ENCODE measurements at places on chromosomes 2 and 18.

GRCh38 chr2:162581959-162582798 is 238.2 kb downstream of the GCA start:
- no peak for DNase-seq

- DNase-seq: no peak
Observed at GRCh38 chr2:145055651-145056050, 535.7 kb upstream of the ZEB2 start.

- no peak for DNase-seq
Observed at GRCh38 chr2:46521215-46521683, 41.9 kb downstream of the TMEM247 start.

- DNase-seq: no peak
Observed at GRCh38 chr18:35408843-35409261, 31.7 kb upstream of the ZNF396 start.

- DNase-seq: no peak
Observed at GRCh38 chr18:79798999-79799370, 1.2 kb downstream of the KCNG2 start.

GRCh38 chr2:241195506-241196130 is 7.1 kb downstream of the ANO7 start:
- DNase-seq: no peak

DNA sequence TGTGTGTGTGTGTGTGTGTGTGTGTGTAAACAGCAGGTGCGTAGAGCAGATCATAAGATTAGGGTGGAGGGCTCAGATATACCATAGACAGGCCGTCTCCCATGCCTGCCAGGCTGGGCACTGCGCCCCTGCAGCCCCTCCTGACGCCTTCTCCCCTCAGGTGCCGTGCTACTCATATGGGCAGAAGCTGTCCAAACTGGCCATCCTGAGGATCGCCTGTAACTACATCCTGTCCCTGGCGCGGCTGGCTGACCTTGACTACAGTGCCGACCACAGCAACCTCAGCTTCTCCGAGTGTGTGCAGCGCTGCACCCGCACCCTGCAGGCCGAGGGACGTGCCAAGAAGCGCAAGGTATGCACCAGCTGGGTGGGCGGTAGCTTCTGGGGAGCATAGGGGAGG is 10.0 kb downstream of the ATOH8 start:
- DNase-seq: no peak

GRCh38 chr2:12259493-12259892 is 457.2 kb upstream of the TRIB2 start:
- no peak for DNase-seq

DNA sequence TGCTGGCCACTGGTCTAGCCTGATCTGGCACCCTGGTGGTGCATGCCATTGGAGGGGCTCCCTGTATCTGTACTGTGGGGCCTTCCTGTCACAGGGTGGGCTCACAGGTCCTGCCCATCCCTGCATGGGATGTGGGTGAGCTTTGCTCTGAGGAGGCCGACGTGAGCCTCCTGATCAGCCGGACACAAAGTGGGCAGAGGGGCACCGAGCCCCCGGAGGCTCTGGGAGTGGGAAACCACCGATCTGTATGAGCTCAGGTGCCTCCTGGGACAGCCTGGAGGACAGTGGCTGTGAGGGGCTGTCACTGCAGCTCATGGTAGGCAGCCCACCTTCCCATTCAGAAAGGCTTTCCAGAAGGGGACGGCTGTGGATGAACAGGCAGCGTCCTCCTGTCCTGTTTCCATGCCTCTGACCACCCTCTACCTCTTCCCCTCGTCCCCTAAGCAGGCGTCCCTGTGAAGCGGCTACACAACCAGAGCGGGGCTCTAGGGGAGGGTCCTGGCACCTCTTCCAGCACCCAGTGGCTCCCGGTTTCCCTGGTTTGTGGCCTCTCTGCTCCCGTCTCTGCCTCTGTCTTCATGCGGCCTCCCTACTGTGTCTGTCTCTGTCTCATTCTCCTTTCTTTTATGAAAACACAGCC is 112.5 kb upstream of the OTOS start:
- DNase-seq: no peak

GRCh38 chr18:47829831-47830230 is 100.6 kb downstream of the SMAD2 start:
- DNase-seq: no peak

GRCh38 chr2:221461901-221462300 is 110.2 kb downstream of the EPHA4 start:
- DNase-seq: no peak

DNA sequence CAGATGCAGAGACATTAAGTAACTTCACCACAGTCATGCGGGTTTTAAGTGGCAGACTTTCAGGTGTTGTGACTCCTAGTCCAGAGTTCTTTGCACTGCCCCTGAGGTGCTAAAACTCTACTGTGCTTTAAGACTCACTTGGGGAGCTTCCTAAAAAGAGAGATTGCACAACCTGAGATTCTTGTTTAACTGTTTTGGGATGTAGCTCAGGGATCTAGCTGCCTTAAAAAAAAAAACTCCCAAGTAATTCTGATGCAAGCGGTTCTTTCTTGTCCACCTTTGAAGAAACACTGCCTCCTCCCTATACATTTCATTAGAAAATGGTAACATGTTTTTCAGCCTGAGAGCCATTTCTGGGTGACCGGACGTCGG is 13.0 kb downstream of the IL37 start:
- DNase-seq: no peak

- no peak for DNase-seq
Observed at GRCh38 chr2:224749136-224749535, 33.0 kb upstream of the CCDC195 start.

GRCh38 chr2:119960821-119961220 is 52.1 kb upstream of the EPB41L5 start:
- DNase-seq: no peak

GRCh38 chr2:105712166-105712915 is 32.4 kb upstream of the NCK2 start:
- no peak for DNase-seq

DNA sequence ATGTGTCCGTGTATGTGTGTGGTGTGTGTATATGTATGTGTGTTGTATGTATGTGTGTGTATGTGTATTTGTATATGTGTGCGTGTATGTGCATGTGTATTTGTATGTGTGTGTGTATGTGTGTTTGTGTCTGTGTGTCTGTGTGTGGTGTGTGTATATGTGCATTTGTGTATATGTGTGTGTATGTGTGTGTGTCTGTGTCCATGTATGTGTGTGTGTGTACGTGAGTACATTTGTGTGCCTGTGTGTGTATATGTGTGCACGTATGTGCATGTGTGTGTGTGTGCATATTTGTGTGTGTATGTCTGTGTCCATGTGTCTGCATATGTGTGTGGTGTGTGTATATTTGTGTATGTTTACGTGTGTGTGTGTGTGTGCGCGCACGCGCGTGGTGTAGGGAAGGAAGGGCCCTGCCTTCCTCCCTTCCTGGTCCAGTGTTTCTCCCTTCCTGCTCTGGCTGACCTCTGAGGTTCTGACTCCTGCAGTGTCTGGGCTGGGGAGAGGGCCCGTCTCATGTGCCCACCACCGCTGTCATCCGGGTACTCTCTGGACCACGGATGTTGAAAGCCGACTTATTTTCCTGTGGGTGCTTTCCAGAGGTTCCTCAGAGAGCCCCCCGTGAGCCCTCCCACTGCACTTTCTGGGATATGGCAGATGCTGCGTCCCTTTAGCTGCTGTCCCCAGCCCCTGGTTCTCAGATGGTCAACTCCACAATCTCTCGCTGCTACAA is 209.5 kb downstream of the DYSF start:
- DNase-seq: no peak

GRCh38 chr18:14970027-14970426 is 222.1 kb downstream of the ANKRD30B start:
- no peak for DNase-seq

DNA sequence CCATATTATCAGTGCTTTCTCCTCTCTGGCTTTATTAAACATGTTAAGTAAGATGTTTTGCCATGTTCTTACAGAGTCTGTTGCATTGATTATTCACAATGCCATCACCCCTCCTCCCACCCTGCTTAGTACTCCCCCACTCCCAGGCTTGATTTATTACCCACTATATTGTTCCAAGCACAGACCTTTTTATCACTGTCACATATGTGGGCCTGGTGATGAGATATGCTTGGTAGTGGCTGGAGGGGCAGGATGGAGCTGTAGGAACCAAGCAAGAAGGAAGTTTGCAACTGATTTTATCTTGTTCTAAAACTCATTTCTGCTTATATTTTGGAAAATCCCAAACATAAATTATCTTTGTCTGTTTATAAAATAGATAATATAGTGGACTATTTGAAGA is 748.2 kb upstream of the CELF4 start:
- no peak for DNase-seq

Measured in central memory CD8-positive, alpha-beta T cell (primary cell).